Skeletal muscle cell (primary cell): ENCODE measurements at places on chromosomes 7 and 10.

- no peak for DNase-seq
These were observed 38.8 kb downstream of the PSAP start for GRCh38 chr10:71812016-71812912.

DNA sequence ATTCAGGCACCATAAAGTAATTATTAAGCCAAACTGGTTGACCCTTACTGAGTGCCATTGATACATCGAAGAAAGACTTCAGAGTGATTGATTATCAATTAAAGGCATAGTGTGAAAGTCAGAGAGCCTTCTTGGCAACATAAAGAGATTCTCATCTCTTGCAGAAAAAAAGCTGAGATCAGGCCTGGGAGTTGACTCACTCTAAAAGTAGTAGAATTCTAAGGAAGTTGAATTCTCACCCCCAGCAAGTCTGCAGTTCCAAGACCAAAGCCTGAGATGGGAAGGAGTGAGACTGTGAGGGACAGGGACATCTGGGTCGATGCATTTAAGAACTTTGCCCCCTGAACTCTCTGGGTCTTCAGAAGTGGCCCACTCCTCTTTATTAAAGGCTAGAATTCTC, 21.6 kb upstream of the ERCC6 start:
- DNase-seq, result no peak

DNA sequence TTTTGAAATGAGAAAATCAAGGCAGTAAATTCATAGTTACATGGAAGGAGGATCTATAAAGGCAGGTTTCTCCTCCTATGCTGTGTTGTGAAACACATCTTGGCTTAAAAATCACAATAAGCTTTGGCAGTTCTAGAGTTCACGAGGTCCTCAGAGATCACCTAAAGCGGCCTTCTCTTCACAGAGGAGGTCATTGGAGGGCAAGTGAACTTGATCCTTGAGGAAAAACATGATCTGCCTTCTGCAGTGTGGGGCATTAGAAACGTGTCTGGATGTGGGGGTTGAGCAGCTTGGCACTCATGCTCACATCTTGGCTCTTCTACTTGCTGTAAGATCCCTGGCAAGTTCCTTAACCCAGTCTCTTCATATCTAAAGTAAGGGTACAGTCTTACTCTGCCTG, 96.1 kb upstream of the BMPER start:
- no peak for DNase-seq

DNA sequence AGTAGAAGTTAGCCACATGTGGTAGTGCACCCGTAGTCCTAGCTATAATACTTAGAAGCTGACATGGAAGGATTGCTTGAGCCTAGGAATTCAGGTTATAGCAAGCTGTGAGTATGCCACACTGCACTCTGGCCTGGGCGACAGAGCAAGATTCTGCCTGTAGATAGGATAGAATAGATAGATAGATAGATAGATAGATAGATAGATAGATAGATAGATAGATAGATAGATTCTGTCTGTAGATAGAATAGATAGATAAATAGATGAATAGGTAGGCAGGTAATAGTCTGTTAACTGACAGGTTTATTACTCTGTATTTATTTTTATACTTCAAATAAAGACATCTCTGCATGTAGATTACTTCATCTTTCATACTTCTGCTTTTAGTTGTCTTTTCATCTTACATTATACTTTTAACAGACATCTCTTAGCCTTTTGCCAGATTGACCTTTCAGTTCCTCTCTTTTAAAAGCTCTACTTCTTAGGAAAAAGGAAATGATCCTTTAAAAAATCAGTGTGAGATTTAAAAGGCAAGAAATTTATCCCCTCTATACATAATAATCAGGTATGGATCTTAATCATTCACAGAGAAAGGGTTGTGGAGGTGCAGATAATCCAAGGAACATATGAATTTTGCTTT, 31.8 kb downstream of the CCAR1 start:
- no peak for DNase-seq

DNA sequence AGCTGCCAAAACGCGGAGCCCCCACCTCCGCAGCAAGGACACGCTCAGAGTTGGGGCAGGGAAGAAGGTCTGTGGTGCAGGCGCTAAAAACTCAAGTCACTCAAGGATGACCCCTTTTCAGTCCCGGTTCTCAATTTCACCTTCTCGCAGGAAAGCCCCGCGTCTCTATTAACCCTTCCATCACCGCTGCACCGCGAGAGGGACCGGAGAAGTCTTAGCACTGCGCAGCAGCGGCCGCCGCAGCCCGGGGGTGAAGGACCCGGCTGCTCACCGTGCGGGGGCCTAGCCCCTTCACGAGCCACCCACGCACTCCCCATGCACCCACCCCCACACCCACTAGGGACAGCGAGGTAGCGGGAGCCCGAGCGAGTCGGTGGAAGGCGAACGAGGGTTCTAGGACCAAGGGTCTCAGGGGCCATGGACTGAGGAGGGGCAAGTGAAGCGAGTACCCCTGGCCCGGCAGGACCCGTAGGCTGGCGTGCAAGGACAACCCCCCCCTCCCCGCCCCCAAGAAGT, 162.9 kb downstream of the SH3PXD2A start:
- DNase-seq, result no peak

DNA sequence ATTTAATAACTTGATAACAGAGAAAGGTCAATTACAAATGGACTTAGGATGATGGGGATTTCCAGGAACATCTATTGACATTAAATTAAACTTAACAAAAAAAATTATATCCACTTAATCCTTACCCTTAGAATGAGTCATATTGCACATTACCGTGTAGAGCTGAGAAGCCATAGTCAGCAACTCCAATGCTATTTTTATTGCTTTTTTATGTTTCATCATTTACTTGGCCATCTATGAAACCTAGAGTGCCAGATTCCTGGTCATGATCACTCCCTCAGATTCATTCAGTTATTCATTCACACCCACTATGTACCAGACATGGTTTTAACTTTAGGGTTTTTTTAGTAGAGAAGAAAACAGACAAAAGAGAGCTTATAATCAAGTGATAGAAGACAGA, 1180.4 kb downstream of the CNTNAP2 start:
- DNase-seq, result no peak

DNA sequence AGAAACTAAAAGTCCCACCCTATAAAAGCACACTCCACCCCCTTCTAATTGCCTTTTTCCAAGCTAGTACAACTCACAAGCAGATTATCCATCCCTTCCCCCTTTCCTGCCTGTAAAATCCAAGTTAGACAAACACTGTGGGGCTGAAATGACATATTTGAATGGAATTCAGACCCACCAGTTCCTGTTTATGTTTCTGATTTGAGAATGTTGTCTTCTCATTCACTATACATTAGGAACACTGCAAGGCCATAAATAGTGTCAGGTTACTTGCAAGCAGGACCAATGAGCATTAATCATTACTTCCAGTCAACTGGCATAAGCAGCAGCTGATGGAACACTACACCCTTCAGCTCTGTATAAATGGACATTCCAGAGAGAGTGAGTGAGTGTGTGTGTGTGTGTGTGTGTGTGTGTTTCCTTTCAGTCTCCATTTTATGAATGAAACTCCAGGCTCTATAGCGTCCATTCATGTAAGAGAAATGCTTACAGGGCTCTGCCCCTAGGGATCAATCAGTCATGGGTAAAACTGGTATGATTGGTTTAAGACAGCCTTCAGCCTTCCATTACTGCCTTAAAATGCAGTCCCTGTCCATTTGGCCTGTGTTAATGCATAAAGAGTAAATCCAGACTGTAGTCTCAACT, 69.3 kb downstream of the ETV1 start:
- DNase-seq, result peak; percentile 100

GRCh38 chr7:27346531-27347275, 104.1 kb downstream of the EVX1 start:
- DNase-seq, result peak; percentile 85

DNA sequence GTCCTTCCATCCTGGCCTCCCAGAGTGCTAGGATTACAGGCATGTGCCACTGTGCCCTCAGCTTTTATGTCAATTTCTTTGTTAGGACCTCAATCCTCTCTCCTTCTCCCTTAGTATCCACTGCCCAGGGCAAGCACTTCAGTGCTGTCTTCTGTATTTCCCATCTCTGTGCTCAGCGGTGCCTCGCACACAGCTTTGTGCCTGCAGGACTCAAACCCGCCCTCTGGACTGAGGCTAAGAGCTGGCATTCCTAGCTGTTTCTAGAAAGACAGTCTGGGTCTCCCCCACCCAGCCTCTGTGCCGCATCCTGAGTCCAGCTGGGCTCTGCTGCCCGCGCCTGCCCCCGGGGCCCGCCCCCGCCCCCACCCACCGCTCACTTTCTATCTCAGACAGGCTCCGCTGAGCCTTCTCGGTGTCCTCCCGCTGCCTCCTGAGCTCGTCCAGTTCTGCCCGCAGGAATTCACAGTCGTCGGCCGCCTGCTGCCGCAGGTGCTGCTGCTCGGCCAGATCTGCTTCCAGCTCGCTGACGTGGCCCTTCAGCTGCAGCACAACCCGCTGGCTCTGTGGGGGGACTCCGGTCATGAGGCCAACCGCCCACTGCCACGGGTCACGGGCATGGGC, 67.3 kb downstream of the SPDYE5 start:
- DNase-seq, result no peak

DNA sequence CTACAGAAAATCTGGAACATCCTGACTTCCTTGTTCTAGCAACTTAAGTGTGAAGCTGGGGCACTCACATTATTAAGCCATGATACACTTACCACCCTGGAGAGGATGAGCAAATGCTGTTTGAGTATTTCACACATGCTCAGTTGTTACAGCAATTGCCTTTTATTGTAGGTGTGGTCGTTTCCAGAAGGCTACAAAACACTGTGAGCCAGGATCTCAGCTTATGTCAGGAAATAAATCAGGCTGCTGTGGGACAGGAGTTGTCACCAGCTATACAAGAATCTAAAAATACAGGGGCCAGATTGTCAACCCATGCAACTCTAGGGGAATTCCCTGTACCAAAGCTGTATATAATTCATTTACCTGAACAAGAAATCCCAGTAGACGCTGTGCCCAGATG, 273.3 kb upstream of the SP4 start:
- DNase-seq, result no peak
